Left lung (tissue), 14 donors: ENCODE measurements at places on chromosomes 16 and 17. TPM values are rescaled to one million over a fixed set of nuclear protein-coding genes. Genes with fewer than 3 reads are reported as not detected.

- H3K4me3 ChIP-seq = no peak overlapping the region
- no peaks in the 10 kb centered on the region for H3K36me3 ChIP-seq
- no peak overlapping the region for H3K27ac ChIP-seq
- H3K27me3 ChIP-seq = peaks cover 94% of the 10 kb centered on the region
Observed at GRCh38 chr16:1291576-1291974, 17.9 kb upstream of the UBE2I start.

GRCh38 chr16:48961546-48961945 lies 320.1 kb downstream of the CBLN1 start:
- H3K36me3 ChIP-seq = no peaks in the 10 kb centered on the region
- H3K4me3 ChIP-seq = no peak overlapping the region
- no peaks in the 10 kb centered on the region for H3K27me3 ChIP-seq
- DNase-seq = no peak

DNA sequence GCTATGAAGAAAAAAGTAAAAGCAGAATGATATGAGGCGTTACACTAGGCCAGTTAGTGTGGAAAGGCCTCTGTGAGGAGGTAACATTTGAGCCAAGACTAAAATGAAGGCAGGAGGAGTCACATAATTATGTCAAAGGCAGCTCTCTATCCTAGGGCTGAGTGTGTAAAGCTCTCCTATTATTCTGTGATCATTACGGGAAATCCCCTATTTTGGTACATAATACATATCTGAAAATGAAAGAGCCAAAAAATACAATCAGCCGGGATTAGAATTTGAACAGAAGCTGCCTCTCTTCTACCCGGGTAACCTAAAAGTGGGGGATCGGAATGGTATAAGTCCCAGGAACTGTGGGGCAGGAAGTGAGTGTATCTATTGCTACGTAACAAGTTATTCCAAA lies 27.1 kb downstream of the HEATR3 start:
- peak overlapping the region; percentile 57 for H3K27ac ChIP-seq
- H3K36me3 ChIP-seq = peaks cover 55% of the 10 kb centered on the region
- no peak overlapping the region for H3K4me3 ChIP-seq
- no peaks in the 10 kb centered on the region for H3K27me3 ChIP-seq
- H3K4me1 ChIP-seq = no peaks in the 10 kb centered on the region
- no peak for DNase-seq

GRCh38 chr16:20798364-20798763 lies 7.9 kb downstream of the ERI2 start:
- no peak for DNase-seq
- H3K4me3 ChIP-seq = no peak overlapping the region
- H3K27ac ChIP-seq = no peak overlapping the region
- H3K36me3 ChIP-seq = peaks cover 28% of the 10 kb centered on the region
- H3K4me1 ChIP-seq = no peaks in the 10 kb centered on the region

DNA sequence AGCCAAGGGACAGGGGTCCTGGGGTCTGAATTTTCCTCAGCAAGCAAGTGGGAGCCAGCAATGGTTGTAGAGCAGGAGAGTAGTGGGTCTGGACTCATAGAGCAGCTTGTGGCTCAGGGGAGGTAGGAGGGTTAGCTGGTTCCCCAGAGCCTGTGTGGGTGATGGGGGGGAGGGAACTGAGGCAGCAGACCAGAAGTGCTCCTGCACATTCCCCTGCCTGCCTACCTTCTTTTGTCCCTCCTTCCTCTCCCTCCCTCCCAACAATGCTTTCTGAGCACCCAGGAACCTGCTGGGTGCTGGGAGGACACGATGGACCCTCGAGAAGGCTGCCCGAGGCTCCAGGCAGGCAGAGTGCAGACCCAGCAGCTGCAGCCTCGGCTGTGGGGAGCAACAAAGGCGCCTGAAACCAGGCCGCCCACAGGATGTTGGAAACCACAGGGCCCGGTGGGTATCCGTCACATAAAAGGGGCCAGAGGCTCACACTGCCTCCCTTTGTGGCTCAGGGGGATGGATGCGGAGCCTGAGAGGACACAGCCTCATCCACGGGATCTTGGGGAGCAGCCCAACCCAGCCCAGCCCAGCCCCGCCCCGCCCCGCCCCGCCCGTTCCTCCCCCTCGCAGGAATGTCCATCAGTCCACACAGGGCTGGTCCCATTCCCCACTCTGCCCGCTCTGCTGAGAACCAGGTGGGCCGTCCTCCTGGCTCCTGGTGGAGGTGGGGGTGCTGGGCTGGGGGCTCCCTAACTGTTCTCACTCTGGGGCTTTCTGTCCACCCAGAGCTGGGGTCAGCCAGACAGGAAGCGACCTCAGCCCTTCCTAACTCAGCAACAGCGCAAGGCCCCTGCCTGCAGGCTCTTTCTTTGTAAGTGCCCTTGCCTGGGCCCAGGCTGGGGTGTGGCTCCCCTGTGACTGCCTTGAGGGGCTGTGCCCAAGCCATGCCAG lies 1.7 kb upstream of the NLRC3 start:
- H3K4me3 ChIP-seq = no peak overlapping the region
- no peaks in the 10 kb centered on the region for H3K36me3 ChIP-seq
- H3K27me3 ChIP-seq = no peaks in the 10 kb centered on the region
- H3K27ac ChIP-seq = peak overlapping the region; percentile 48
- peaks cover 43% of the 10 kb centered on the region for H3K4me1 ChIP-seq
- no peak for DNase-seq

- no peaks in the 10 kb centered on the region for H3K4me1 ChIP-seq
- H3K27ac ChIP-seq = no peak overlapping the region
- no peak overlapping the region for H3K4me3 ChIP-seq
- no peaks in the 10 kb centered on the region for H3K27me3 ChIP-seq
- H3K36me3 ChIP-seq = peaks cover 7% of the 10 kb centered on the region
Observed at GRCh38 chr17:67637901-67638641, 79.7 kb upstream of the NOL11 start.

- no peaks in the 10 kb centered on the region for H3K4me1 ChIP-seq
- H3K4me3 ChIP-seq = no peak overlapping the region
- no peak overlapping the region for H3K27ac ChIP-seq
- no peak for DNase-seq
- H3K27me3 ChIP-seq = no peaks in the 10 kb centered on the region
Observed at GRCh38 chr16:20931066-20931600, 30.6 kb downstream of the LYRM1 start.

GRCh38 chr16:53043986-53044601 lies 8.6 kb downstream of the CHD9NB start:
- no peak overlapping the region for H3K27ac ChIP-seq
- H3K36me3 ChIP-seq = no peaks in the 10 kb centered on the region
- no peaks in the 10 kb centered on the region for H3K27me3 ChIP-seq
- peaks cover 6% of the 10 kb centered on the region for H3K4me1 ChIP-seq

- no peaks in the 10 kb centered on the region for H3K27me3 ChIP-seq
- DNase-seq = peak; percentile 82
- no peaks in the 10 kb centered on the region for H3K36me3 ChIP-seq
- H3K4me3 ChIP-seq = peak within 1 kb of the TSS; percentile 67
Observed at GRCh38 chr17:1724351-1724868, at the start of gene WDR81. Gene WDR81 (plus strand): TSS chr17:1724704. CDS start chr17:1724960, 256 bp downstream.

DNA sequence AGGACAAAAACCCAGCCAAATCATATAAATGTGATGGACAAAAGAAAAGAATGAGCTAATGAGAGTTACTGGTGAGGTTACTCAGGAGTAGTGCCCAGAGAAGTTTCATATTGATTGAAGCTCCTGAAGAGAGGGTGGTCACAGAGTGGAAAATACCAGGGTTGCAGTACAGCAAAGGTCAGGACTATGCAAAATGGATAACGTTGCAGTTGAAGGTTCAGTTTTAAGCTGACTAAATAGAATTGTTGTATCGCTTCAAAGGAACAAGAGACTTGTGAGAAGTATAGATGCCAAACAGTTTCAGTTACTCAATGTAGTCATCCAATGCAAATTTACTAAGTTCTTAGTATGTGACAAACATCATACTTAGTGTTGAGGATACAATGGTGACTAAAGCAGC lies 47.1 kb downstream of the ABCA8 start:
- H3K4me1 ChIP-seq = peaks cover 6% of the 10 kb centered on the region
- H3K27me3 ChIP-seq = no peaks in the 10 kb centered on the region
- no peak overlapping the region for H3K4me3 ChIP-seq
- H3K36me3 ChIP-seq = no peaks in the 10 kb centered on the region

- no peaks in the 10 kb centered on the region for H3K36me3 ChIP-seq
- no peak overlapping the region for H3K4me3 ChIP-seq
- no peak for DNase-seq
Observed at GRCh38 chr17:51231999-51232398, 27.9 kb downstream of the MBTD1 start.

Gene CYB5B
- total RNA-seq = 102 TPM

DNA sequence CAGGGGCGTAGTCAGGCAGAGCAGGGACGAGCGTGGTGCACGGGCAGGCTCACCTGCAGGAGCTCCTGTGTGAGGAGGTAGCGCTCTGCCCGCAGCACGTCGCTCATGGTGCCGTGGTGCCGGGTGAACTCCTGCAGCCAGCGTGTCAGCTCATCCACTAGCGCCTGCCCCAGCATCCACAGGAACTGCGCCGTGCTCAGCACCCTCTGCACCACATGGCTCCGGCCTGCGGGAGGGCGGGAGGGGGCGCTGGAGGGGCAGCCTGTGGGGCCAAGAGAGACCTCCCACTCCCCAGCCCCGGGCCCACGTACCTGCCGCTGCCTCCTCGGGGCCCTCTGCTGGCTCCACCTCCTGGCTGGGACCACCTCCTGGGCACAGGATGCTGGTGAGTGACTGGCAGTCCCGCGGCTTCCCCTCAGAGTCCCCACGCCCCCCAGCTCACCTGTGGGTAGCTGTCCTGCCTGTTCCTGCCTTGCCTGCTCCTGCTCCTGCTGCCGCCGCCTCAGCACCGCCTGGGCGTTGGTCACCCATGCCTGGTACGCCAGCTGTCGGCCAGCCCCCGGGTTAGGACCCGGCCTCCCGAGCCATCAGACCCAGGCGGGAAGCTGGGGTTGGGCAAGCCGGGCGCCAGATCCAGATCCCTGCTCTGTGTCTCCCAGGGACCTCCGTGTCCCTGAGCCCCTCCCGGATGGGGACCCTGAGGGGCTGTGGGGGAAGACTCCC lies 16.6 kb downstream of the CTU2 start:
- no peaks in the 10 kb centered on the region for H3K36me3 ChIP-seq
- no peak overlapping the region for H3K4me3 ChIP-seq
- no peaks in the 10 kb centered on the region for H3K27me3 ChIP-seq
- no peak for DNase-seq
- no peaks in the 10 kb centered on the region for H3K4me1 ChIP-seq
- H3K27ac ChIP-seq = no peak overlapping the region

Gene HSD11B2
- 2.5 TPM for total RNA-seq

- peaks cover 57% of the 10 kb centered on the region for H3K4me1 ChIP-seq
- peaks cover 11% of the 10 kb centered on the region for H3K36me3 ChIP-seq
- H3K27me3 ChIP-seq = no peaks in the 10 kb centered on the region
Observed at GRCh38 chr16:67157892-67158635, 1.6 kb downstream of the TRADD start.

DNA sequence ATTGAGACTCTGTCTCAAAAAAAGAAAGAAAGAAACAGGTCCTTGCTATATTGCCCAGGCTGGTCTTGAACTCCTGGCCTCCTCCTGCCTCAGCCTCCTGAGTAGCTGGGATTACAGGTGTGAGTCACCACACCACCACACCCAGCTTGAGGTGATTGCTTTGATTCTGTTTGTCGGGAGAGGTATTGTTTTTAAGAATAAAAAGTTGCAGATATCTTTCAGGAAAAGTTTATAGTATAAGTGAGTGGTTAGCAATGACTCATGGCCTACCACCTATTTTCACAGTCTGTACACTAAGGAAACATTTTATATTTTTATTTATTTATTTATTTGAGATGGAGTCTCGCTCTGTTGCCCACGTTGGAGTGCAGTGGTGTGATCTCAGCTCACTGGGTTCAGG lies 45.0 kb downstream of the RHOT1 start:
- no peaks in the 10 kb centered on the region for H3K4me1 ChIP-seq
- H3K27ac ChIP-seq = no peak overlapping the region
- no peak for DNase-seq
- H3K4me3 ChIP-seq = no peak overlapping the region

- no peak for DNase-seq
- no peak overlapping the region for H3K27ac ChIP-seq
- H3K36me3 ChIP-seq = no peaks in the 10 kb centered on the region
- no peak overlapping the region for H3K4me3 ChIP-seq
- H3K4me1 ChIP-seq = no peaks in the 10 kb centered on the region
Observed at GRCh38 chr17:78496311-78496710, 80.9 kb downstream of the DNAH17 start.

DNA sequence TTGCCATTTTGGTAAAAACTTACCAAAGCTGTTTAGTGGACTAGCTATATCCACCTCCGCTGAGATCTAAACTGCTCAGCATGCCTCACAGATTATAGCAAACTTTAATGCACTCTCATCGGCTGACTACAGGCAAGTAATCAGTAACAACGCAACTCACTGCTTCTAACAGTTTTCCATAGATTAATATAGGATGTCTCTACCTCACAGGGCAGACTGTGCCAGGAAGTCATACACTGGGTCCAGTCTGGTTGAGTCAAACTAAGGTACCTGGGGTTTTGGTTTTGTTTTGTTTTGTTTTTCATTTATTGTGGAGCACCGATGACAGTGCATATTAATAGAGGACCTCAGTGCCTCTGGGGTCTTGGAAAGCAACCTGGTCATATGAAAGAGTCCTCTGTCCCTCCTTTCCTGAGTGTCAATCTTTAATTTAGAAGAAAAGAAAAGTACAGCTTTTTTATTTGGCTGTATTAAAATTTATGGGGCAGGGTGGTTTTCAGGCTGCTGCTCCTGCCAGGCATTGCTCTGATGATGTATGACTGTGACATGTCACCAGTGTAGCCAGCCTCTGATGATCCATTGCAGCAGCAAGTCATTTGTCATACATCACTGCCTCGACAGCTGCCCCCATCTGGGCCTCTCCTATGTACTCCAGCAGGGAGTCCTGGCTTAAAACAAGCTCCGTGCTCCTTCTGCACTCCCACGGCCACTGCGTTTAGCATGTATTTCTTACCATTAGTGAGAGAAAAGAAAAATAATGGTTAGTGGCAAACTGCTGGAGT lies 854.1 kb downstream of the KCNJ2 start:
- no peak overlapping the region for H3K27ac ChIP-seq
- H3K36me3 ChIP-seq = no peaks in the 10 kb centered on the region
- no peaks in the 10 kb centered on the region for H3K4me1 ChIP-seq
- no peak for DNase-seq
- no peak overlapping the region for H3K4me3 ChIP-seq
- no peaks in the 10 kb centered on the region for H3K27me3 ChIP-seq
